Fibroblast of lung (primary cell): ENCODE measurements at places on chromosomes 6 and 20.
A peak's percentile ranks its signal among the peaks of the same experiment; 100 is the strongest.

DNA sequence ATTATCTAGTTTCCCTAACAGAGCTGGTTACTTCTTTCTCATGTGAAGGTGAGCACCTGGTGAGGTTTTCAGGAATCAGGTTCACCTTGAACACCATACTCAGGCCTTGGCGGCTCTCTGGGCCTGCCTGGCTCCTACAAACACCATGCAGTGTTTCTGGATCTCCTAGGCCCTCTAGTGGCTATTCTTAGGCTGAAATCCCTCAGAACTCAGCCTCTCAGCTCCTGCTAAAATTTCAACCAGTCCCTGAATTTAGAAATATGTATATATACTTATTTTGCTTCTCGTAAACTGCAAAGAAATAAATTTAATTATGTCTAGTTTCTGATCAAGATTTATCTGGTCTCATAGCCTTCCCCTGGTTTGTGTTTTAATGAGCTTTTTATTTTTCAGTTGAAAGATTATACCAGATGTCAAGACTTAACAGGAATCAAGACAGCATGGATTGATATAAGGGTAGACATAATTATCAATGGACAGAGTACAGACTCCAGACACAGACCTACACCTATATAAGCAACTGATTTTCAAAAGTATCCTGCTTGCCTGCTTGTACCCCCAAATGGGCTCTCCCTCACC lies 55.9 kb downstream of the ANKEF1 start:
- DNase-seq = peak; percentile 78

DNA sequence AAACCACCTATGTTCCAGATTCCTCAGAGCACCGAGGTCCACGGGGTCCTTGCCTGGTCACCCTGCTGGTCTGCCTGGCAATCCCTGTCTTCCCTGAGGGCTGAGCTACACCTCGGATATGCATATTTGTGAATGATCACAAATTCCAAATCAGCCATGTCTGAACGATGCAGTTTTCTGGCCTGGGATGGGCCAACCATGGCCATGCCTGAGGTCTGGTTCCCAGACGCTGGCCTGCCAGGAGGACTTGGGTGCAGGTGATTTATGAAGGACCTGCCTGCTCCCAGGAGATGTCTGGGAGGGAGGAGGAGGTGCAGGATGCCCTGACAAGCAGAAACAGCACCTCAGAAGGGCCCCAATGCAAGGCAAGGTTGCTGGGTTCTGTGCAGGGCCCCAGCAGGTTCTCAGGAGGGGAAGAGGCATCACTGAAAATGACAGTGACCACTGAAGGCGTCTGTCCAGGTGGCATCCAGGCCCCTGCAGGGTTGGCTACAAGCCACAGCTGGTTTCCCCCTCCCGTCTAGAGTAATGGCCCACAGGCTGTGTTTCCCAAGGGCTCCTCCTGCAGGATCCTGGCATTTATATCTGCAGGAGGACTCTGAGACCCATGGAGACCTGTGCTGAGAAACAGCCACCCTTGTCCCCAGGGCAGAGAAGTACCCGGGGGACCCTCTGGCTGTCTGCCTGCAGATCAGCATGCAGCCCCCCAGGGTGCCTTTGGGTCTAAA lies 205.3 kb downstream of the TAF4 start:
- DNase-seq = no peak

DNA sequence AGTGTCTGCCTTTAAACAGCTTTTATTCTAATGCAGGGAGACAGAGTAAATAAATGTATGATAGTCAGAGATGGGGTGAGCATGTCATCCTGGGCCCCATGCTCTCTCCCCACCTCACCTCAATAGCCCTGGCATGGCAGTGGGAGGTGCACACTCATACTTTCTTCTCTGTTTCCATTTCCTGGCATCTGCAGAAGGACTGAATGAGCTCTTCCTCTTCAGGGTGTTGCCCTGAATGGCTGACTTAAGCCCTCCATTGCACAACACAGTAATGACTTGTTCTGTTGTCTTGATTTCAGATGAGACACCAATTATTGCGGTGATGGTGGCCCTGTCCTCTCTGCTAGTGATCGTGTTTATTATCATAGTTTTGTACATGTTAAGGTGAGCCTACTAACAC lies 57.0 kb upstream of the GNRH2 start:
- peak; percentile 48 for DNase-seq

GRCh38 chr6:158923805-158924498 lies 76.0 kb downstream of the RSPH3 start:
- DNase-seq = no peak

- DNase-seq = peak; percentile 54
Measured at GRCh38 chr6:12009876-12010634, 2.1 kb upstream of the HIVEP1 start.

DNA sequence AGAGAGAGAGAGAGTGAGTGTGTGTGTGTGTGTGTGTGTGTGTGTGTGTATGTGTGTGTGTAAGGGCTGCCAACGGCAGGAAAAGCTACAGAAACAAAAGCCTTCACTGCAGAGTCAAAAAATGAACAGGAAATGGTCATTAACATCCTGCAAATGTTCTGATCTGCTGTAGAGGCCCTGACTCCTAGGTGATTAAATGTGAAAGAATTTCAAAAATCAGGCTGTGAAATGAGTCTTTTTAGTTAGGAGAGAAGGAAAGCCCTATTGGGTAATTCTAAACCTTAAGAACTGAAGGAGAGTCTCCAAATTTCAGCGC lies 166.5 kb upstream of the MYLIP start:
- peak; percentile 89 for DNase-seq

DNA sequence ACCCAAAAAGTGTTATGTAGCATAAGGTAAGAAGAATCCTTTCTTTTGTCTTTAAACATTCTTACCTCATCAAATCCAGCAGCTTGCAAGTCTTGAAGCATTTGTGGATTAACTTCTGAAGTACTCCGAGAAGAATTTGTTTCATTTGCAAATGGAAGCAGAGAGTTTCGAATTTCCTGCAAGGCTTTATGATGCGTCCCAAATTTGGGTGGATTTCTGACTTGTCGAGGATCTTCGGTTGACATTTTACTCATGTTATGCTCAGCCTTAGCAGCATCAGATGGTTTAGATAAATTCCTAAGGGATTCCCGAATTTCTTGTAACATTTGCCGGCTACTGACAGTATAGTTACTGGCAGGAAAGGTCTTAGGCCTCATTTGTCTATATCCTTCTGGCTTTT lies 16.2 kb downstream of the LATS1 start:
- DNase-seq = peak; percentile 47

GRCh38 chr6:42136508-42137193 lies 5.8 kb downstream of the C6orf132 start:
- peak; percentile 91 for DNase-seq

DNA sequence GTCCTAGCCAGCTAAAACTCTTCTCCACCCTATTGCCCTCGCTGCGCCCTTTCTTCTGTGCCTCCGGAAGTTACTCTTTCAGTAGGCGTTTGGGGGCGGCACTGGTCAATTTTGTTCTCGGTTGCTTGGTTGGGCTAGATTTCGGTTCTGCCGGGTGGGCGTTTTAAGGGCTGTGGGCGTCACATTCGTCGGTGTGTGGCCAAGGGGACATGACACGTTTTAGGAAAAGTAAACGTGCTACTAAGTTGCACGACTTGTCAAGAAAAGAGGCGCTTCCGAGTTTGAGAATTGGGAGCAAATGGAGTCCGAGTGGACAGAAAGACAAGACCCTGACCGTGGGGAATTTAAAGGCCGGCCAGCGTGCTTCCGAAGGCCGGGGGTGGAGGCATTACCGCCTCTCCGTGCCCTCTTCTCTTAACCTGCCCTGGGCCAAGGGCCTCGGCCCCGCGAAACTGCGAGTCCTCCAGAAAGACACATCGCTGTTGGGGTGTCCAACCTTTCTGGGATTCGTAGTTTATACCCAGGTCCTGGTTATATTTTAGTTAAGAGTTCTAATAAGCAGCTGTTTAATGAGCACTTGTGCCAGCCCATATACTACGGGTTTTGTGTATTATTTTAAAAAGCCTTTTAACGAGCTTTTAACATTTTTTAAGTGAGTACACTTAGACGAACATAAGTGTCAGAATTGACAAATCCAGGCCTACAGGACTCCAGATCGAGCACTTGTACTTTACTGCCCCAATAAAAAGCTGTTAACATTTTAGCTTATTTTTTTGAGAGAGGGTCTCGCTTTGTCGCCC lies 664 bp upstream of the BAG6 start:
- DNase-seq = peak; percentile 88

GRCh38 chr6:37965964-37966676 lies 146.6 kb downstream of the ZFAND3 start:
- DNase-seq = no peak

DNA sequence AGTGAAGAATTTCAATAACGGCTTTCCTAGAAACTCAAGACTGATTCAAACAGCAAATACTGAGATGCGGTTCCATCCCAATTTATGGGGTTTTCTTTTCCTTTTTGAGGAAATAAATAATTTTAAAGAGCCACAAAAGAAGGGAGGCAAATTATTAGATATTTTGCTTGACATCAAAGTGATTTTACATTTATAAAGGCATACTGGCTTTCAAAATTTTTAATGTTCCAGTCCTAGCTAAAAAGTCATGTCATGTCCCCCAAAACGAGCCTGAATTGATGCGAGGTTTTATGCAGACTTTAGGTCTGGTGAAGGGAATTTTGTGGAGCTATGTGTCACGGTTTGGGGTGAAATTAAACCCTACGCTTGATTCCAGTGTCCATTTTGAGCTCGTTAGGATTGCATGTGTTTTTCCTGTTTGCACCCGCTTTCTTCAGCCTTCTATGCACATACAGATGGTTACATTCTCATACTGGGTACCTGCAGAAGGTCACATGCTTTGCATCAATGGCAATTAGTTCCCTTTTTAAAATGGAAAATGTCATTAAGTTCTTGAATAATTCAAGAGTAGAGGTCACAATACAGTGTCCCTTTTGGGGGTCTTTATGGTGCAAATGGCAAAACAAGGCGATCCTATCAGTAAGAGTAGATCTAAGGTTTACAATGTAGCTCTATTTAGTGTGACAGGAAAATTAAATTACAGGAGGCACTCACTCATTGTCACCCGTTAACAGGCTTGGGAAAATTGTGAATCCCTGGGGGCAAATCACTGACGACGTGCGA lies 17.3 kb downstream of the FOXA2 start:
- DNase-seq = no peak

DNA sequence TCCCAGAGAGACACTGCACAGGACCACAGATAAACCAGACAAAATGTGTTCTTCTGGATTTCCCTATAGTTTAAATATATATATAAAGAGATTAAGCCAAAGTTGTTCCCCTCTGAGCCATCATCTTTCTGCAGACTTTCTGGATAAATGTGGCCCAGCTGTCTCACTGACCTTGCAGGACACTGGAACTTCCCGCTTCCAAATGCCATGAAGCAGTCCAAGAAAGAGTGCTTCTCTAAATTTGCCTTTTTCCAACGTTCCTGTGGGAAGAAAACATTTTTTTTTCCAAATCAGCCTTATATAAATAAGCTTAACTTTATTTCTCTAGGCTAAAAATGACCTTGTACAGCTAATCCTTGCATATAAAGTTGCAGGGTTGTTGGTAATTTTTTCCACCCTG lies 65.7 kb downstream of the CYP39A1 start:
- no peak for DNase-seq

GRCh38 chr6:90124874-90125510 lies 171.7 kb downstream of the BACH2 start:
- no peak for DNase-seq

DNA sequence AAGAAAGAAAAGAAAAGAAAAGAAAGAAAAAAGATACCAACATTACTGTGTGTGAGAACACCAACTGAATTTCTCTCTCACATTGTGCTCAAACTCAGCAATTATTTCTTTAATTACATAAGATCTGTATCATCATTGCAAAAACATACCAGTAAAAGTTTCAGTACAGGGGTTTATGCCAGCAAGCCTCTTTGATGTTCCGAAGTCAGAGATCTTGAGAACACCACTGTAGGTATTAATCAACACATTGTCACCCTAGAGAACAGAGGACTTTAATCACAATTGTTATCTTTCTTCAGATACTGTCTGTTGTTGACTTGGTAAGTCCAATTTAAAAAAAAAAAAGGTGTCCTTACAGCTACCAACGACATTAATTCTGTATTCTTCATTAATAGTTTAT lies 60.9 kb upstream of the MAP7 start:
- DNase-seq = no peak

DNA sequence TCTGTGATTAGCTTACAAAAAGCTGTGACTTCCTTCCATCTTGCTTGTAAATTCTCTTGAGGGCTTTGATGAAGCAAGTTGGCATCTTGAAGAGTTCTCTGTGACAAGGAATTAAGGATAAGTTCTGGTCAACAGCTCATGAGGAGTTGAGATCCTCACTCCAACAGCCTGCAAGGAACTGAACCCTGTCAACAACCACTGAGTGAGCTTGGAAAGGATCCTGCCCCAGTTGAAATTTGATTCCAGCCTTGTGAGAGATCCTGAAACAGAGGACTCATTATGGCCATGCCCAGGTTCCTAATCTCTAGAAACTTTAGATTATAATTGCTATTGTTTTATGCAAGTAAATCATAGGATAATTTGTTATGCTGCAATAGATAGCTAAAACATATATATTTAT lies 133.7 kb downstream of the PTCHD4 start:
- no peak for DNase-seq

DNA sequence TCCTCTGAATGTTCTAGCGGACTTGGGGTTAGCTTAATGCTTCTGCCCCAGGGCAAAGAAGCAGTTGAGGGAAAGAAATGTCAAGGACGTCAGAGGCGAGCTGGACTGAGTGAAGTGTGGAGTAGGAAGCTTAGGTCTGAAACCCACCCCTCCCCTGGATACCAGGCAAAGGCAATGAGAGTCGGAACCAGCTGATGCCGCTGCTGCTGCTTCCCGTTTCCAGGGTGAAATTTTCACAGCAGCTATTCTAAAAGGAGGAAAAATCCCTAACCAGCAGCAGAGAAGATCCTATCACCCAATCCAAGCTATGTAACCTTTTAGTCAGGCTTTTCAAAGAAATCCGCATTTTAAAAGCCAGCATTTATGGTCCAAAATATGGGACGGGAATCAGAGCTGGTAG lies 564.3 kb downstream of the LMBRD1 start:
- no peak for DNase-seq

GRCh38 chr6:116412270-116412669 lies 41.5 kb downstream of the DSE start:
- no peak for DNase-seq

GRCh38 chr20:17795501-17796071 lies 95.8 kb downstream of the BANF2 start:
- DNase-seq = no peak

DNA sequence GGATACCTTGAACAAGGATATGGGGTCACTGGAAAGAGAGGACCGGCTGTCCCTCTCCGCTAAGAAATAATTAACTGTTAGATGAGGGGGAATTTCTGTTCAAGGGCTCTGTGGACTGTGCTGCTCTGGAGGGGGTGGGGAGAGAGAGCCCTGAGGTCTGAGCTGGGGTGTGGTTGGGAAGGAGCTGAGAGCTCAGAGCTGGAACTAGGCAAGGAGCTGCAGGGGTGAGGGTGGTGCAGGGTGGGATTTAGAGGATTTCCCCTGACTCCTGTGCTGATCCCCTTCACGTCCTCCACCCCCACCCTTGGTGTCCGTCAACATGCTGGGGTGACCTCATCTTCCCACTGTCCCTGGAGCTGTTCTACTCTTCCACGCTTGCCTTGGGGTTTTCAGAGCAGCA lies 52.5 kb downstream of the HLA-A start:
- DNase-seq = no peak

DNA sequence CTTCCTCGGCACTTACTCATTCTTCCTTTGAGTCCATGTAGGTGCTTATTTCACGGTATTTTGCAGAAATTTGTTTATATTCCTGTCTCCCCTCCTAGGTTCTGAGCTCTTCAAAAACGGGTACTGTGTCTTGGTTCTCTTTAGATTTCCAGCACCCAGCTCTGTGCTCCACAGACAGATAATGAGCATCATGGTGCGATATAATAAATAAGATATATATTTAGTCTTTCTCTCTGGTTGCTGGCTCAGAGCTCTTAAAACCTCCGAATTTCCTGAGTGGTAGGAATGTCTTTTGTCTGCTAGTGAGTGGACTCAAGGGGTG lies 108.1 kb upstream of the GPR6 start:
- no peak for DNase-seq
